Central memory CD4-positive, alpha-beta T cell (primary cell): ENCODE measurements at places on chromosomes 12 and 14.
A peak's percentile ranks its signal among the peaks of the same experiment; 100 is the strongest.

DNA sequence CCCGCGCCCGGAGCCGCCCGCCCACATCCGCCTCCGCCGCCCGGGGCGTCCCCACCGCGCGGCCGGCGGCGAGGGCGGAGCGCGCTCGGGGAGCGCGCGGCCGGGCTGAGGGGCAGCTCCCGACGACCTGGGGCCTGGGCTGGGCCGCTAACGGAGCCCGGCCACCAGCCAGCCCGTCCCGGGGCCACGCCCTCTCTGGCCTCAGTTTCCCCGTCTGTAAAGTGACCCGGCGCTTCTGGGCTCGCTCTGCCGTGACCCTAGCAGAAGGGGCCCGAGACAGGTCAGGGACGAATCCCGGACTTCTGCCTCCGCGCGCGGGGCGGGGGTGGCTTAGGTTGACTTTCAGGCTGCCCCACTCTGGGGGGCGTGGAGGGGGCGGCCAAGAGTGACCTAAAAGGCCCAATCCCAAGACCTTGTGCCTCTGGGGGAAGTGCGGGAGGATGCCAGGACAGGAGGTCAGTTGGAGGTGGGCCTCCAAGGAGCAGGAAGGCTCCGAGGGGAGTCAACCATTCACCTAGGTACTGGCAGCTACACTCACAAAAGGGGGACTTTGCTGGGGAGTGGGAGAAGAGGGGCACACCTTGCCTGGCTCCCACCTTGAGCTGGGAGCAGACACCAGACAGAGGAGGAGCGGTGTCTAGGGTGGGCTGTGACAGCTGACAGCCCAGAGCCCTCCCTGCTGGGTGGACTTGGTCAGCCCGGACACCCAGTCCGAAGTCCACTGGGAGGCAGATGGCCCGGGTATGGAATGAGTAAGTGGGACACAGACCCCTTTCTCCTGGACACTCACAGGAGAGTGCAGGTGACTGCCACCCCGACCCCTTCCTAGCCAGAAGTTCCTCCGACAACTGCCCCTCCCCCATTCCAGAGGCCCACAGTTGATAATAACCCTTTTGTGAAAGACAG is 486 bp upstream of the AKT1 start:
- peak; percentile 39 for DNase-seq

DNA sequence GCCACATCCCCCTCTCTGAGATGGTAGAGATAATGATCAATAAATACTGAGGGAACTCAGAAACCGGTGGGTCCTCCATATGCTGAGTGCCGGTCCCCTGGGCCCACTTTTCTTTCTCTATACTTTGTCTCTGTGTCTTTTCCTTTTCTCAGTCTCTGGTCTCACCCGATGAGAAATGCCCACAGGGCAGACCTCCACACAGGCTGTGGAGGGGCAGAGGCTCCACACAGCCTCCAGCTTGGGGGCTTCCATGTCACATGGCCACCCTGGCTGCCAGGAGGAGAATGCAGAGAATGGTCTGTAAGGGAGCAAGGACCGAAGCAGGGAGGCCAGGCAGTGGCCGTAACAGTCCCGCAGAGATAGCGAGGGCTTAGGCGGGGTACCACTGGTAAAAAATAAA is 105.9 kb downstream of the NTF3 start:
- DNase-seq, result no peak

DNA sequence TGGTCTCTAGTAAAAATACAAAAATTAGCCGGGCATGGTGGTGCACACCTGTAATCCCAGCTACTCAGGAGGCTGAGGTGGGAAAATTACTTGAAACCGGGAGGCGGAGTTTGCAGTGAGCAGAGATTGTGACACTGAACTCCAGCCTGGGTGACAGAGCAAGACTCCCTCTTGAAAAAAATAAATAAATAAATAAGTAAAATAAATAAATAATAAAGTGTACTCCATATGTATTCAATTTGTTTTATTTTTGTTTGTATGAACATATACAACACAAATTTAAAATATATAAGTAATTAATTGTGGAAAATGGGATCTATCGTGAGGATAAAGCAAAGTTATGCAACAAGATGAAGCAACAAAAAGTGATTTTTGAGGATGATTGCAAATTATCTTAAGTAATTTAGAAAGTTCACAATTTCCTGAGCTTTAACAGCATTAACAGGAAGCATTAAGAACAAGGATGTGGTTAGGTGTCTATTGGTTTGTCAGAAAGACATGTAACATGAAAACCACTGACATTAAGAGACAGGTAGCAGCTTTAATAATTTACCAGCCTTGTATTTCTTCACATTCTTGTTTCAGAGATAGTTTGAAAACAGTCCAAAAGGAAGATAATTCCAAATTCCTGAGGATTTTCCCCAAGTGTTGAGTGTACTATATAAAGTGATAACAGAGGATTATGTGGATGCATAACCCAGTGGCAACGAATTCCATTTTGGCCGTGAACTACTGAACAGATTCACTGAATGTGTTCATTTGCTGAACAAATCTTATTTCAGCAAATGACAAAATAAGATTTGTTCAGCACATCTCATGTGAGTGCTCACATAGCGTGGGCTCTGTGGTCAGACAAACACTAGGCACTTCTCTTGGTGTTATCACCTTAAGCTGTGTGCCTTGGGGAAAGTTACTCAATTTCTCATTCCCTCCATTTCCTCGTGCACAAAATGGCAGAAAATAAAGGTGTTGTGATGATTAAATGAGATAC is 68.6 kb upstream of the RESF1 start:
- DNase-seq, result peak; percentile 73

- no peak for DNase-seq
These were observed 51.5 kb downstream of the TMPRSS12 start for GRCh38 chr12:50894241-50894640.

DNA sequence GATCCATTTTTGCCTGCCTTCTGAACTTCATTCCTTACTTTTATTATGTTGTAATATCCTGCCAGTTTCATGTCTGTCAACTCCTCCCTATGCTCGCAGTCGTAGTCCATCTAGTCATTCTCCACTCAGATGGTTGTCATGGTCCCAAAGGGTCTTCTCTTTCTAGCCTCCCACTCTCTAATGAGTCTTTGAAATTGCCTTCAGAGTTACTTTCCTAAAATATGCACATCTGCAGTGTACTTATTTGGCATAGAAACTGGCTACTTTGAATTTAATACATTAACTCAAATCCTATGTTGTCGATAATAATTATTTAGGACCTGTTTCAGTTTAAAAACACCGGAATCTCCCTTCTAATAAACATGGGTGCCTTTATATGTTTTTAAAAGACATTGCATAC is 101.0 kb downstream of the PDE3A start:
- no peak for DNase-seq

DNA sequence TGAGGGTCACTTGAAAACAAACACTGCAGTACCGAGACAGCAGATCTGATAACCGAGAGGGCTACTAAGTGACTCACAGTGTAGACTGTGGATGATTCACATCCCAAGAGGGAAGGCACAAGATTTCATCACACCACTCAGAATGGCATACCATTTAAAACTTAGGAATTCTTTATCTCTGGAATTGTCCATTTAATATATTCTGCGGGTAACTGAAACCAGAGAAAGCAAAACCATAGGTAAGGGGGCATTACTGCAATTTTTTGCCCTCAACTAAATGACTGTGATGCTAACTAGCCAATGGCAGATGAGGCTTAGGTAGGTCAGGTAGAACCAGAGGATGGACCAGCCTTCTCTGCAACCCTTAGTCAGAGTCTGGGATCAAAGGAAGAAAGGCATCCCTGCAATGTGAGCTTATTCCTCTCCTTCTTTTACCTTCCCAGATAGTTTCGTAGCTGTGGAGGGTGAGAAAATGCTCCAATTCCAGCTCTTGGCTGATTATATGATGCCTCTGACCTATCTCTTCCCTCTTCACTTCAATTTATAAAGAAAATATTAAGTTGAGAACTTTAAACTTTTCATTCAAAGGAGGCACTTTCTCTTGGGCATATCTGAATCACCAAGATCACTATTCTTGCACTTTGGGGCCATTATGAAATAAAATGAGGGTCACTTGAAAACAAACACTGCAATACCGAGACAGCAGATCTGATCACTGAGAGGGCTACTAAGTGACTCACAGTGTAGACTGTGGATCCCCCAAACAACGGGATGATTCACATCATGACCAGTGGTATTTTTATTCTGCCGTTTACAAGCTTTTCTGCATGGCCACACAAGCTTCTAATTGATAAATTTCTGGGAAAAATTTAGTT is 6.8 kb downstream of the ART4 start:
- DNase-seq, result no peak

- DNase-seq, result no peak
These were observed 237.1 kb downstream of the MED13L start for GRCh38 chr12:116040402-116040801.

- no peak for DNase-seq
These were observed 780.9 kb downstream of the RPS29 start for GRCh38 chr14:48805315-48805714.

DNA sequence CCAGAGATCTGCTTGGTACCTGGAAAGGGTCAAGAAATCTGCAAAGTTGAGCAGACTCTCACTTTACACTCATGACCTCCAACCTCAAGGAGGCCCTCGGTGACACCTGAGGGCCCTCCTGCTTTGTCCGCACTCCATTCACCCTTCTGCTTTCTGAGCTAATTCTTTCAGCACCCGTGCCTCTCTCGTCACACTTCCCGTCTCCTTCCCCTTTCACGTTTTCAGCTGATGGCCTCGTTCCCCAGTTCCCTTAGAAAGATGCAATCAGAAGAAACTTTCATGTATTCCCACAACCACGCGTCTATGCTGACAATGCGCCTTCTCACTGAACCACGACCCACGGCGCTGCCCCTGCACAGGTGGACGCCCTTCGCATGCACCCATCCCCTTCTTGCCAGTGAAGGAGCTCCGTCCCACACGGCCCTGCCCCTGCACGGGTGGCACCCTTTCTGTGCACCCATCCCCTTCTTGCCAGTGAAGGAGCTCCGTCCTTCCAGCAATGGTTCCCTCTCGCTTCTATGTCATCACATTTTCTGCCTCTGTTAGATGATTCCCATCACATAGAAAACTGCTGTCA is 340.1 kb upstream of the FKBP4 start:
- no peak for DNase-seq

DNA sequence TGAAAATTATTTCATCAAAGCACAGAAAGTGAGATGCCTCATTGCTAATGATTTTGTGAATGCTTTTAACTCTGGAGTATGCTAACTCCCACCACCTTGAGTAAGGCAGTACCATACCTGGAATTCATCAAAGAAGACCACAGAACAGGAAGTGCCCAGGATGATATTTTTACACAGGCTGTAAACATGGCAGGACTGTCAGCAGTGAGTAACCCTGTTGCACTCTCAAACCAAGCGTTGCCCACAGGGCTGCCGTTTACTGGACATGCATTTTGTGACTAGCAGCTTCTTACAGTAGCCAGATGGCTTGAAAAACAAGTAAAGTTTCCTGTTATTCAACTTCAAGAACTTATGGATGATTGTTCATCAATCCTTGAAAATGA is 42.4 kb downstream of the RALGAPA1 start:
- DNase-seq, result no peak

DNA sequence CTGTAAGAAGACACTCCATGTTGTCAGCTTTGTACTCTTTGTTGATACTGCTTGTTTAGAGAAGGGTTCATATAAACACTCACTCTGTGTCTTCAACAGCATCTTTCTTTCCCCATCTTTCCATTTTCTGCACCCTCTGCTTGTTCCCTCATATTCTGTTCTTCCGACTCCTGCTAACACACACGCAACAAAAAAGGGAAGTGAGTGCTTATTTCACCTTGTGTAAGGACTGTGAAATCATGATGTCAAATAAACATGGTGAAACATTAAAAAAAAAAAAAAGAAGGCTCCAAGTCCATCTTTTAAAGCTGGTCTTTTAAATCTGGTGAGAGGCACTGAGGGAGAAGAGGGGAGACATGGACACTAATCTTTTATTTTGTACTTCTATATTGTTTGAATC is 145.4 kb downstream of the RPAP3 start:
- DNase-seq, result no peak

DNA sequence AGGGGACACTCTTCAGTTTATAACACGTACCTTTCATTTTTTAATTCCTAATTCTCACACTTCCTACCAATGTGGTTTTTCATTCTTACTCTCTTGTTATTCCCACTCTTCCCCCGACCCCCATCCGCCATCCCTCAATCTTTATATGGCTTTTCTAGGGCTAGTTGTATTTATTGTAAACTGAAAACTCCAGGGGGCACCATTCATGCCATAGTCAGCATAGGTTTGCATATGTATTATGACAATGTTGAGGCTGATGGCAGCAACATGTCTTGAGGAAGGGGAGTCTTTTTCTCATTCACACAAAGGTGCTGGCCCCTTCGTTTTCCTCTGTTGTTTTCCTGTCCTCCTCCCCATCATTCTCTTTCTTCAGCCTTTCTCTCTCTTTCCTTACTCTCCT is 27.7 kb upstream of the LTA4H start:
- DNase-seq, result no peak

DNA sequence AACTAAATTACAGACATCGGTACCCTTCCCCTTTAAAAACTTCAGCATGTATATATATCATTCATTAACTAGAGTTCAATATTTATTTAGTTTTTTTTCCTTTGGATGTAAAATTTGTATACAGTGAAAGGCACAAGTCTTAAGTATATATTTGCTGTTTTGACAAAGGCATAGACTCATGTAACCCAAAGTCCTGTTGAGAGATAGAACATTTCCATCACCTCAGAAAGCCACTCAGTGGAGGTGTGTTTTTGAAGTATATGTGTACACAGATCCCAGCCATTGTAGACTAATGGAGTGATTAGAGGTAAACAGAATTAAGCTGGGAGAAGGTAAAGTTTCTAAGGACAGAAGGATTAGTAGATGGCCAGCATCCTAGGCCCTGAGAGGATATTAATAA is 15.4 kb downstream of the RDH12 start:
- no peak for DNase-seq

DNA sequence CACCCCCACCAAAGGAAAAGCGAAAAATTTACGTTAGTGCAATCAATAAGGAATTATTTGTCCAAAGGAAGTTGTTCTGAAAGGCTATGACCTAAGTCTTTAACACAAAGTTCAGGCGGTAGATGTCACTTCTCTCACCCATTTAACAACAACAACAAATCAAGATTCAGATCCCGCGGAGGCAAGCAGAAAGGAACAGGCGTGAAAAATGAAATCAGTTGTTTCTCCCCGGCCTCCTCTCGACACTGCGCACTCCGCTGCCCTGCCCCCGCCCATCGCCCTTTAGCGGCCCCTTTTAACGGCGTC is 1.4 kb downstream of the DENND5B start:
- no peak for DNase-seq

GRCh38 chr12:65603438-65604351 is 220.6 kb upstream of the HMGA2 start:
- DNase-seq, result no peak

- no peak for DNase-seq
These were observed 219.3 kb downstream of the TRHDE start for GRCh38 chr12:72491426-72491825.
